Hindlimb muscle (tissue), 1 donor: ENCODE measurements at places on chromosomes 2 and 18.

DNA sequence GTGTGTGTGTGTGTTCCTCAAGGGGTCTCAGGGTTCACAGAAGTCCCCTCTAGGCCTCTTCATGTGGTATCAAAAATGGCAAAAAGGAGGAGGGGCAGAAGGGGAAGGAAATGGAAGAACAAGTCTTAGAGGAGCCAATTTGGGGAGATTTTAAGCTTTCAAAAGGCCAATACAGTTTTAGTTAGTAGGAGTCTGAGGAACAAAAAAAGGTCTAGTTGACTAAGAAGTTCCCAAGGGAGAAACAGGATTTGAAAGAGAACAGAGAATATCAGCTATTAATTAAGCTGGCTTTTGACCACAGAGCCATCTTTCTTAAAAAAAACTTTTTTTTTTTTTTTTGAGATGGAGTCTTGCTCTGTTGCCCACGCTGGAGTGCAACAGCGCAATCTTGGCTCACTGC is 7.1 kb downstream of the RNF125 start:
- no peak for DNase-seq

- no peak for DNase-seq
These were observed 91.3 kb upstream of the SEC11C start for GRCh38 chr18:59048378-59048777.

DNA sequence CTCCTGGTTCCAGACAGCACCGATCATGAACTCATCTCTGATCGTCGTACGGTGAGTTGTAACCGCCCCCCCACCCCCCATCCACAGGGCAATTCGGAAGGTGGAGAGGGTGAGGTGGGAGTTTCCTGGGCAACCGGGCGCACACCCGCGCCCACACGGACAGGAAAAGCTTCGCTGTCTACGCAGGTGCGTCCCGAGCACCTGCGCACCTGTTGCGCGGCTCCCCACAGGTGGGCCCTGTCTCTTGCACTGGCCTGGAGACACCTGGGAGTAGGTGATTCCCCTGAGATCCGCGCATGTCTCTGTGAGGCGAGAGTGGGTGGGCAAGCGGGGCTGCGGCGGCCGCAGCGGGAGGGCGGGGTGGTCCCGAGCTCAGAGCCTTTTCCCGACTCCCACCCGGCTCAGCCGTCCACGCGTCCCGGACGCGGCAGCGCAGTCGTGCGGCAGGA is 459 bp upstream of the ATP6V1C2 start:
- DNase-seq = no peak

- DNase-seq = peak; percentile 32
These were observed 41.9 kb downstream of the KCNJ3 start for GRCh38 chr2:154740361-154740760.

- no peak for DNase-seq
These were observed 750 bp downstream of the STRADB start for GRCh38 chr2:201452058-201452921.

DNA sequence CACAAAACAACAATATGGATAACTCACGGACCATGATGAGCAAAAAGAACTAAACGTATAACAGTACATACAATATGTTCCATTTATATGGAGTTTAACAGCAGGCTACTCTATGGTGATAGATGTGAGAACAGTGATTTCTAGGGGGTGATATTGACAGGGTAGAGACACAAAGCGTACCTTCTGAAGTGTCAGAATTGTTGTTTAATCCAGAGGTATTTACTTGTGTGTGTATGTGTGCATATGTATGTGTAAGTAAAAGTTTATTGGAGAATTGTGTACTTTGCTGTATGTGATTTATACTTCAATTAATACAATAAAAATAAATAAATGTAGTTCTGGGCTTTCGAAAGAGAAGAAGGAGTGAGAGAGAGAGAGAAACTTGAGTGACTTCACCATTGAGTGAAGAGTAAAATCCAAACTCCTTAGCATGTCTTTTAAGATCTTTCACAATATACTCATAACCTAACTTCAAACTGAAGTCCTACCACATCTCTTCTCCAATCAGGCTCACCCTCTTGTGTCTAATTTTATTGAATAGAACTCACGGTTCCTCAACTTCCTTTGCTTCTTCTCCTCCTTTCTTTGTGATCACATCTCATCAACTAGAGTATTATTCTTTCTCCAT is 126.0 kb upstream of the KLF7 start:
- DNase-seq = no peak

- DNase-seq = no peak
These were observed 1010.0 kb upstream of the CELF4 start for GRCh38 chr18:38575648-38576047.

- no peak for DNase-seq
These were observed 18.0 kb downstream of the SLC9A2 start for GRCh38 chr2:102637358-102637757.

DNA sequence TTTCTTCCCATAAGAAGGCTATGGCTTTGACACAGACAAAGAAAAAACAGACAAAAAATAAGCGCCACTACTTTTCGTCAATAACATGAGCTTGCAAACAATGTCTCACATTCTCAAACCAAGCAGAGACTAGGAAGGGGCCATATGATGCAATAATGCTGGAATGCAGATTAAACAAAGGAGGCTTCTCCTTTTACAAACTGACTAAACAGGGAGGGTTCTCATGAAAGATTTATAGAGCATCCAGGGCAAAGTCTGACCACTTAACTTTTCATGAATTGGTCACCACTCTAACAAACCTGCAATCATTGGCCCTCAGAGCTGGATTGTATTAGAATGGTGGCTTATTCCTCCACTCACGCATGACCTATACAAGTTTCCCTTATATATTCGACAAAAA is 663.3 kb upstream of the CHAC2 start:
- DNase-seq = no peak

GRCh38 chr2:237392186-237392585 is 21.8 kb downstream of the COL6A3 start:
- DNase-seq = no peak
